ENCODE measurements at places on chromosomes 16 and 17.

- no peak for DNase-seq
These were observed 25.4 kb upstream of the HOXB13 start for GRCh38 chr17:48753794-48754499.

GRCh38 chr17:19402171-19402570 lies 8.9 kb upstream of the RNF112 start:
- no peak for DNase-seq

GRCh38 chr16:49811644-49812334 lies 44.1 kb downstream of the ZNF423 start:
- DNase-seq = no peak

DNA sequence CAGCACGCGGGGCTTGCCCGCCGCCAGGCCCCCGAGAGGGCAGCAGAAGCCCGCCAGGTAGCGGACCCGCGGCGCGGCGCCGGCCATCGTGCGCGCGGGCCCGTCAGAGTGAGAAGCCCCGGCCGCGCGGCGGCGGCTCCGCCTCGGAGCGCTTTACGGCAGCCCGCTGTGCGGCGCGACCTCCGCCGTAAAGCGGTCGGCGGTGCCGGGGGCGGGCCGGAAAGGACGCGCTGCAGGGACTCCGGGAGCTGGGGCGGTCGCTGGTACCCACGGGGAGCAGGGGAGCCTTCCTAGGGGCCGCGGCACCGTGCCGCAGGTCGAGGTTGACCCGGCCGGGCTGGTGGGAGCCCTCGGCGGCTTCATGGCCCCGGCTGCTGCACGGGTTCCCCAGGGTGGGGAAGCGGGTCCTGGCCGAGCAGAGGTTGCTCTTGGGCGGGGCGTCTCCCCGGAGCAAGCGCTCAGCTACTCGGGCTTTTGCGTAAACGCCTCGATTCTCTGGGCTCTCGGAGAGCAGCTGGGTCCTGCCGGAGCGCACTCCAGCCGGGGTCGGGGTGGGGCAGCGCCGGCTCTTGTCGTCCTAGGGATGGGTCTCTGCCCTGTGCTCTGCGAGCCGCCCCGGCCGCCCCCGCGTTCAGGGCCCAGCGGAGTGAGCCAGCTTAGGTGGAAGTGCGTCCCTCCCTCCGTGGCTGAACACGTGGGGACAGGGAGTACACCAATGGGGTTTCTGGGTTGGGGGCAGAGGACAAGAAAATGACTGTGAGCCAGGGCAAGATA lies at the start of gene FAAP100:
TSS of gene FAAP100 (minus strand) at position 110 of the 774 bp plus-strand sequence. CDS start at position 87, 23 bp downstream.
- DNase-seq = peak; percentile 68

DNA sequence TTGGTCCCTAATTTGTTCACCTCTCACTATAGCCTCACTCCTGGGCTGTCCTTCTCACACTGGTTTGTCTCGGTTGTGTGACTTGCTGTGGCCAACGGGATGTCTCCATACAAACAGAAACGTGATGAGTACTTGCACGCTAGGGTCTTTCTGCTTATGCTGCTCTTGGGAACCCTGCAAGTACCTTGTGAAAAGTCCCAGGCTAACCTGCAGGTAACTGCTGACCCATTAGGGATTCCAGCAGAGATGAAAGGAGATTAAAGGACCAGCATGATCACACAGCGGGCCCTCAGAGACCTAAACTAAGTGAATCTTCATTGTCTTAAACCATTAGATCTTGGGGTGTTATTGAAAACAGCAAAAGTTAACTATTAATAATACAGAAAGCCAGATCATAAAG lies 562.8 kb upstream of the GOT2 start:
- no peak for DNase-seq

DNA sequence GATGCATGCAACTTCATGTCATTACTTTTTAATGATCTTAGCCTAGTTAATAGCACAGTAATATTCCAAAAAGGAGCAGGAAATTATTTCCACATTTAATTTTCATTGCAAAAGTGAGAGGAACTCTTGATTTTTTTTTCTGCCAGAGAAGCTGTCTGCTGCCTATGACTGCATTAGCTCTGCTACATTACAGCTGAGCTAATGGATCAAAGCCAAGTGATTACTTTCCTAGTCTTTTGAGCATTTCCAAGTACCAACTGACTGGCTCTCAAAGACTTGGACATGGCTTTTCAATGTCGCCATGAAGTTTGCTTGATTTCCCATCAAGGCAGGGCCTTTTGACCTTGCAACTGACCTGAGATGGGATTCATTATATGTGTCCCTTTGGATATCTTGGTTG lies 356.6 kb upstream of the XYLT1 start:
- DNase-seq = no peak

- no peak for DNase-seq
These were observed 902 bp downstream of the GHDC start for GRCh38 chr17:42193216-42193968.

GRCh38 chr16:87556941-87557459 lies 45.3 kb upstream of the JPH3 start:
- no peak for DNase-seq

- DNase-seq = no peak
These were observed 51.2 kb downstream of the COTL1 start for GRCh38 chr16:84566545-84567257.

DNA sequence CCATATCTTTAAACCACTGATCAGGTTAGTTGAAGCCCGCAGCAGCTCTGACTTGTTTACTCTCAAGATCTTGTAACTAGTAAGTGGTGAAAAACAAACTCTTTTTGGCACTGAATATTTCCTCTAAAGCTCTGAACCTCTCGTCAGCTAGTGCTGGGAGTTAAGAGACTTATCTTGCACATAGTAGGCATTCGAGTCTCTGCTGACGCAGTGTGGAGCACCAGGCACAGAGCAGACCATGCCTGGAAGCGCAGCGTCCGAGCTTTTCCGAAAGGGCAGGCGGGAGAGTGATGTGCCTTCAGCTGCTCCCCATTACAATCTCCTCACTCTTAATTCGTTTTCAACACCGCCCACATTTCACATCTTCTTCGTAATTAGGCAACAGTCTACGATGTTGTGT lies 63.0 kb downstream of the SMG6 start:
- no peak for DNase-seq

GRCh38 chr16:88685156-88686061 lies 898 bp downstream of the SNAI3 start:
- peak; percentile 76 for DNase-seq

GRCh38 chr16:4966736-4967453 lies 8.8 kb downstream of the SEC14L5 start:
- DNase-seq = no peak

- no peak for DNase-seq
These were observed 23.2 kb upstream of the DUSP14 start for GRCh38 chr17:37466471-37466870.

DNA sequence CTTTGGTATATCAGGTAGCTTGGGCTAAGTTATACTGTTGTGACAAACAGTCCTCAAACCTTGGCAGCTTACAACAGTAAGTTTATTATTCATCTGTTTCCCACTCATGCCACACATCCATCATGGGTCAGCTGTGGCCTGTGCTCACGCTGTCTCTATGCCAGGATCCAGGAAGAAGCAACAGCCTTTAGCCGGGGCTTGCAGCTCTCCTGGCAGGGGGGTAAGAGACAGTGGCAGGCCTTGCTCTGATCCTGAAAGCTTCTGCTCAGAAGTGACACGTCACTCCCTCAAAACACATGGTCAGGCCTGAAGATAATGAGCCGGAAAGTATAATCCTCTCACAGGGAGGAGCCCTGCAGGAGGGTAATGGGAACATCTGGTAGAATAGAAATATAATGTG lies 377.6 kb downstream of the CPPED1 start:
- DNase-seq = no peak

DNA sequence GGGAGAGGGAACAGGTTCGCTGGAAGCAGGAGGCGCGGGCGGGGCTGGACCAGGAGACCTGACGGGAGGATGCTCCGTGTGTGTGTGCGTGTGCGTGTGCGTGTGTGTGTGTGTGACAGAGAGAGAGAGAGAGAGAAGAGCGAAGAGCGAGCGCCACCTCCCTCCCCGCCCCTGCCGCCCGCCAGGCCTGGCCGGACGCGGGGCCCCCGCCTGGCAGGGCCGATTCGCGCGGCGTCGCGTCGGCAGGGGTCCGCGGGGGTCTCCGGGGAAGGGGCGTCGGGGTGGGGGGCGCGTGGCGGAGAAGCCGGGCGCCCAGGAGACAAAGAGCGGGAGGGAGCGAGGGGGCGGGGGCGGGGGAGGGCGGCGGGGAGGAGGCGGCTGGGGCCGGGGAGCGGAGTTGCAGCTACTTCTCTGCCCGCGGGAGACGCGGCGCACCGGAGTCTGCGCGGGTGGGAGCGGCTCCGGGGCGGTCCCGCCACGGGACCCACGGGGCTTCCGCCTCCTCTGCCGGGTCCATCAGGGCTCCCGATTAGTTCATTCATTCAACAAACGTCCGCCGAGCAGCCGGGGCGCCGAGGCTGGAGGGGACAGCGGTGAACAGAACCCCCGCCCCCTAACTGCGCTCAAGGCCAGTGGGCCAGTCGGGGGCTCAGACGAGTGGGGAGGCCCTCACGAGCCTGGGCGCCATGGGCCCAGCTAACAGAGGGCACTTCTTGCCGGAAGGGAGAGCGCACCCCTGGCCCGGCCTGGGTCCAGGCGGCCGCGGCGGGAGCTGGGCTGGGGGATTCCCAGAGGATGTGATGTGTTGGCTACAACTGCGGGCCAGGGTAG lies at the start of gene SAMD14:
TSS of gene SAMD14 (minus strand) at position 433 of the 831 bp plus-strand sequence. CDS start 5,201 bp downstream, outside the sequence.
- DNase-seq = peak; percentile 14

DNA sequence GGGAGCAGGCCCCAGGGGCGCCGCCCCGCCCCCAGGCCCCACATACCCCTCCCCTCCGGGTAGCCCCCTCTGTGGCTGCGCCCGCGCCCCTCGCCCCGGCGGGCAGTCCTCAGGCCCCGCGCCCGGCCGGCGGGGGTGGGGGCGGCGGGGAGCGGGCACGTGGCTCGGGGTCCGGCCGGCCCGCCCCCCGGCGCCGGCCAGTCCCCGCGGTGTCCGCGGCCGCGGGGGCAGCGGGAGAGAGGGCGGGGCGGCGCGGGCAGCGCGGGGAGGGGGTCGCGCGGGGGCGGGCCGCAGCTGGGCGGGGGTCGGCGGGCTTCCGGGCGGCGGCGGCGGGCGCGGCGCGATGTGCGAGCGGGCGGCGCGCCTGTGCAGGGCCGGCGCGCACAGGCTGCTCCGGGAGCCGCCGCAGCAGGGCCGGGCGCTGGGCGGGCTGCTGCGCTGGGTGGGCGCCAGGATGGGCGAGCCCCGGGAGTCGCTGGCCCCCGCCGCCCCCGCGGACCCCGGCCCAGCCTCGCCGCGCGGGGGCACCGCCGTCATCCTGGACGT lies 335 bp downstream of the NECAB2 start:
- no peak for DNase-seq

GRCh38 chr17:41553987-41554680 lies 17.7 kb downstream of the KRT9 start:
- DNase-seq = no peak

- peak; percentile 70 for DNase-seq
These were observed at the start of the genes ACACA and TADA2A for GRCh38 chr17:37406635-37407461. Gene ACACA (minus strand): TSS chr17:37406836. CDS start chr17:37406299, 537 bp downstream. Gene TADA2A (plus strand): TSS chr17:37406886. CDS start chr17:37411366, 4,480 bp downstream.

GRCh38 chr17:40295488-40296436 lies 8.1 kb downstream of the CDC6 start:
- no peak for DNase-seq

GRCh38 chr16:10067406-10067805 lies 114.8 kb downstream of the GRIN2A start:
- DNase-seq = no peak

GRCh38 chr17:44112284-44113280 lies 10.9 kb downstream of the HDAC5 start:
- DNase-seq = no peak

- no peak for DNase-seq
These were observed 60.2 kb downstream of the RAI1 start for GRCh38 chr17:17741349-17742023.

GRCh38 chr16:80852261-80852872 lies 48.0 kb upstream of the CDYL2 start:
- DNase-seq = peak; percentile 19

DNA sequence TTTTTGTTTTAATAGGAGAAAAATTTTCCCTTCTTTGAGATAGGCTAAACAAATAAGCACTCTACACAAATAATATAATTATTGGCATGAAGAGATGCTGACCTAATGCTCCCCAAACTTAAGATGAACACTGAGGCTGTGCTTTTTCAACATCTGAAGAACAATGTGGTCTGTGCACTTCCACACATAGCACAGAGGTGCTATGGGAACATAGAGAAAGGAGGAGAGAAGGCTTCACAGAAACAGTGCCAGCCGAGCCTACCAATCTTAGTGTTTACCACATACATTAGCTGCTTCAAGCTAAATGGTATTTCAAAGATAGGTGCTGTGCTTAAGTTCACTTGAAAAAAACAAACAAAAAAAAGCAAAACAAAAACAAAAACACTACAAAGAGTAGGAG lies 72.4 kb downstream of the MYH10 start:
- DNase-seq = no peak

- no peak for DNase-seq
These were observed 9.8 kb downstream of the SARM1 start for GRCh38 chr17:28381141-28381825.

GRCh38 chr16:64962786-64963185 lies 159.1 kb downstream of the CDH11 start:
- DNase-seq = no peak

- DNase-seq = no peak
These were observed 5.1 kb upstream of the RASL10B start for GRCh38 chr17:35726127-35726952.

- no peak for DNase-seq
These were observed 5.0 kb upstream of the P4HB start for GRCh38 chr17:81865358-81865732.

All from MV-4-11 (cell line).